ENCODE measurements at places on chromosomes 5 and 9.

GRCh38 chr5:94856257-94856800 lies 237.9 kb downstream of the SLF1 start:
- DNase-seq = no peak

DNA sequence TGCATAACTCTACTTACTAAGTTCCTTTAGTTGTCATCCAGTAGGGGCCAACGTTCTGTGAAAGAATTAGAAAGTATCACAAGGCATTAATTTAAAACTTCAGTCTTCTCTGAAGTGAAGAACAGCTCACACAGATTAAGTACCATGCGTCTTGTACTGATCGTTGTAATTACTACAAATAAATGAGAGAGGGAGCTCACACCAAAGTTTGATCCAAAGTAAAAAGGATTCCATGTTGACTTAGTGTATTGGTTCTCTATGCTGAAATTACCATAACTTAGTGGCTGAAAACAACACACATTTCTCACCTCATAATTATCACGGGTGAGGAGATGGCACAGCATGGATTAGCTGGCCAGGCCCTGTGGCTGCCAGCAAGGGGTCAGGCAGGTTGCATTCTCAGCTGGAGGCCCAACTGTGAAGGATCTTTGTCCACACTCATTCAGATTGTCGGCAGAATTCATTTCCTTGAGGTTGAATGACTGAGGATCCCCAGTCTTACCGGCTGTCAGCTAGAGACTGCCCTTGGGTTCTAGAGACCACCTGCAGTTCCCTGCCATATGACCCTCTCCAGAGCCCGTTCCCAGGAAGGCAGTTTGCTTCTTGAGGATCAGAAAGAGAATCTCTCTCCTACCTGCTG lies 169.1 kb downstream of the YTHDC2 start:
- DNase-seq = no peak

- DNase-seq = no peak
These were observed 9.4 kb downstream of the FIBCD1 start for GRCh38 chr9:130929571-130930038.

- no peak for DNase-seq
These were observed 197.0 kb downstream of the TAF11L14 start for GRCh38 chr5:17831279-17831678.

GRCh38 chr9:95495961-95496360 lies 20.8 kb downstream of the PTCH1 start:
- no peak for DNase-seq

DNA sequence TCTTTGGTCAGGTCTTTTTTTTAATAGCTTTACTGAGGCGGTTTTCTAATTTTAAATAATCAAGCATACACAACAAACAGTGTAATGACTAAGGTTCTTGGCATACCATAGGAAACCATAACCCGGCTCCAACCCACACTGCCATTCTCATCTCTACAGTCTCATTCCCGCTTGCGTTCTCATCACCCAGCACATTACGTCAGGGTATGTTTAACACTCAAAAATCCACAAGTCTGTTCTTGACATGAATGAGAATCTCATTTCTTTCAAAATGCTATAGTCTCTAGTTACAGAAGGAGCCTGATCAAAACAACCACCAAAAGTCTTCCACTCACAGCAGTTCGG lies 505 bp downstream of the C5orf34 start:
- no peak for DNase-seq

DNA sequence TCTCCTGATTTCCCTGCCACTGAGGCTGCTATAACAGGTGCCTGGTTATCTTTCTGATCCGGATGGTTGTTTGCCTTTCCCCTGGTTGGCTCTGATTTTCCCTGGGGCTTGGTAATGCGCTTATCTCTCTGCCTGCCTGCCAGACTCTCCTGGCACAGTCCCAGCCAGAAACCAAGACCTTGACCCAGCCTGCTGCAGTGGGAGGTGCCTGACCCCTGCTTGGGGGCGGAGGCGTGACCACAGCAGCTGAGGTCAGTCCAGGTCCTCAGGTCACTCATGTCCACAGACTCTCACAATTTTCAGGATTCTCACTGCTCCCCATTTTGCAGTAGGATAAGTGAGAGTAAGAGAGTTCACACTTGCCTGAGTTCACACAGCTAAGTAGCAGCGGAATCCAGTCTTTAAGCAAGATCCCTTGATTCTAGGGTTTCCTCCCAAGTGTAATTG lies 24.4 kb upstream of the SYNPO start:
- no peak for DNase-seq

- DNase-seq = no peak
These were observed 48.2 kb downstream of the RPS6 start for GRCh38 chr9:19331877-19332276.

DNA sequence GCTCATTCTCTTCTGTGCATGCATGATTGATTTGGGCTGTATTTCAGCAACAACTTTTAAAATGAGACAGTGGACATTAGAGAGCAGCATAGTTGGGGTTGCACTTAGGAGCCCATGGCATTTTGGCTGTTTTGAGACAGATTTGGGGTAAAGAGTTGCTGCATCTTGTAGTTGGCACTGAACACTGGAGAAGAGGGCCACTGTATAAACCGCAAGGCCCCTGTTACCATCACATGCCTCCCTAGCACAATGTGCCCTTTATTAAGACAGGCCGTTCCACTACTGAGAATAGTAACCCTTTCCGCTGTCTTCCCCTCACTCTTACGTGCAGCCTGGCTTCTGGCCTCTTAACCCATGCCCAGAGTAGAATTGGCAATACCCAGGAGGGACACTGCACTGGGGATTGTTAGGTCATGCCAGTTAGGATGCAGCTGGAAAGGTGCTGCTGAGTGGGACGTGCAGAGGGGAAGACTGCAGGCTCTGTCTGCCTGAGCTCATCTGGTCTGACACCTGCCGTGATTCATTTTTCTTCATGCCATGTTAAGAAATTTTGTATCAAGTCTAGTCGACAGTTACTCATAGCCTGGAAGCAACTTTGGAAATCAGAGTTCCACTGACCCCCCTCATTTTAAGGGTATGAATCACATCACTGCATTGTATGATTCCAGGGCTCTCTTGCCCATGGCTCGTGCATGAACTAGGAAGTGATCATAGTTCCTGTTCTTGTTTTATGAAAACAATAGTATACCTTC lies 146.9 kb upstream of the DMRT1 start:
- DNase-seq = no peak

GRCh38 chr5:129120158-129120581 lies 25.6 kb downstream of the ISOC1 start:
- DNase-seq = no peak

- no peak for DNase-seq
These were observed 7.0 kb upstream of the SYNPO start for GRCh38 chr5:150633429-150633828.

GRCh38 chr9:84002344-84002743 lies 21.7 kb downstream of the RMI1 start:
- no peak for DNase-seq

DNA sequence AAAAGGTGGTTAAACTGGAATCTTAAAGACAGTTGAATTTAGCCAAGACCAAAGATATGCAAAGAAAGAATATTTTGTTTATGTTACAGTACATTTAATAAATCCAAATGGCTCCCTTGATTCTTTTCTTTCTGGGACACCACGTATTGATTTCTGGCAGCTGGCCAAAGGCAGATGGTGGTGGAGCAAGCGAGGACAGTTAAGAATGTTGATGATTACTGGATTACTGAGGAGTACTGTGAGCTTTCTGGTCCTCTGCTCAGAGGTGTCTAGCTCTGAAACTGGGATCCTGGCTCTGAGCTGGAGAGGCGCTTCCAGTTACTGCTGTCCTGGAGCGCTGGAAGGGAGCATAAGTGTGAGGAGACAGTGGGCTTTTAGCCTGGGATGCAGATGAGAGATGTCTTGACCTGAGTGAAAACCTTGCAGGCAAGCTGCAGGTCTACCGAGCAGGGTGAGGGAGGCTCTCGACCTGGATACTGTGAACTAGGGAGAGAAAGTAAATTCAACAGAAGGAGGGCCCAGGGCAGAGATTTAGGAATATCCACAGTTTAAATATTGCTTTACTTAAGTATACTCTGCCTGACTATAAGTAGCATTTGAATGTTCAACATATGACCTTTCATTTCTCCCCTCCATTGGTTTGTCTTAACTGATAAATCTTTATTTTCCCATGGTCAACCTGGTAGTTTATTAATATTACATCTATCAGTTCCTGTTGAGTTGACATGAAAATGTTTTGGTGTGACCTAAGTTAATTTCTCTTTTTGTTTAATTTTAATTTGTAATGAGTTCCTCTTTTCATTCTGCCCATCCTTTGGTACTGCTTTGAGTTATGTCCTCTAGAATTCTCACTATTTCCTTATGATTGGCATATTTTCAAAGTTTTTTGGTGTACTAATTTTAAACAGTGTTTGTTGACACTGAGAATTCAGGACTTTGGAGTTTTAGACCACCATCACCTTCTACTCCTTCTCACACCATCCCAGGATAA lies 3.7 kb downstream of the SYK start:
- DNase-seq = no peak

GRCh38 chr5:96649681-96650540 lies 12.3 kb upstream of the CAST start:
- no peak for DNase-seq

- no peak for DNase-seq
These were observed 384.8 kb downstream of the PRR16 start for GRCh38 chr5:120848883-120849282.

DNA sequence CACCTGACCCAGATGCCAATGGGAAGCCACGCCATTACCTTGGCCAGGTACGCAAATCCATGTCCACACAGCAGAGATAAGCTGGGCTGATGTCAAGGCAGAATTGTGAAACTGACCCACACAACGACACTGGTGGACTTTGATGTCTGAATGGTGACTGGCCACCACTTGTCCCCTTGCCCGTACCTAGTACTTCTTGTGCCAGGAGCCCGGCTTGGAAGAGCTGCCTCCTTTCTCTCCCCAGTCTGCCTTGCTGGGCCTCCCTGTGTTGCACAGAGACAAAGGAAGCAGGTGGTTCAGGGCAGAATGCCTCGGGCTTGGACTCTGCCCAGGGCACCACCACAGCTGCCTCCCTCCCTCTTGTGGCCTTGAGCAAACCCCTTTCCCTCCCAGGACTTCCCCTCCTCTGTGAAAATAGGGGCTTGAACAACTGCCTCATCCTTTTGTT lies 23.3 kb downstream of the PTGES2 start:
- no peak for DNase-seq

DNA sequence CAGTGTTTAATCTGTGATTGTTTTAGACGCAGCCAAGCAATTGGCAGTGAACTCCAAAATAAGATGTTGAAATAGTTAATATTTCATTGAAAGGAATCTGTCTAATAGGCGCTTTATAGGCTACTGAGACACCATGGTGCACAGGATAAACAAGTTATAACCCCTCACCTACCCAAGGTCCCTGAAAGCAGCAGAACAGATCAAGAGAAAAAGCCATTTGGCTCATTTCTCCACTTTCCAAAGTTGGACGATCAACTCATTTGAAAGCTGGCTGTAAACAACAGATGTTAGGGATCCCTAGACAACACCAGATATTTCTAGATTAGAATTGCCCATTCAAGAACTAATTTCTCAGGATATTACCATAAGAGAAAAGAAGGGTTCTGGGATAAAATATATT lies 4.9 kb downstream of the PUM3 start:
- no peak for DNase-seq

DNA sequence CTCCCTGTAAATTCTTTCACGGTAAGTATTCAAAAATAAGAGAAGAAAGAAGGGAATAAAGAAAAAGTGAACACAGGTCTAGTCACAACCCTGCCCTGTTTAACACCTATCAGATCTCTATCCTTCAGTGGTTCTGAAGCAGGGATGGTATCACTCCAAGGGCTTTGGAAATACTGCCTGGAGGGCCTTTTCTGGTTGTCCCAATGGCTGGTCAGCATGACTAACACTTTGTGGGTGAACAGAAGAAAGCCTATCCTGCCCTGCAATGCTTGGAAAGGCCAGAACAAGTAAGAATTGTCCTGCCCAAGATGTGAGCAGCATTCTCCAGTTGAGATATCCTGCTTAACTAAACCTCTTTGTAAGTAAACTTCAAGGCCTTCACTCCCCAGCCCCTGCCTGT lies 124.9 kb downstream of the TMEM167A start:
- no peak for DNase-seq

DNA sequence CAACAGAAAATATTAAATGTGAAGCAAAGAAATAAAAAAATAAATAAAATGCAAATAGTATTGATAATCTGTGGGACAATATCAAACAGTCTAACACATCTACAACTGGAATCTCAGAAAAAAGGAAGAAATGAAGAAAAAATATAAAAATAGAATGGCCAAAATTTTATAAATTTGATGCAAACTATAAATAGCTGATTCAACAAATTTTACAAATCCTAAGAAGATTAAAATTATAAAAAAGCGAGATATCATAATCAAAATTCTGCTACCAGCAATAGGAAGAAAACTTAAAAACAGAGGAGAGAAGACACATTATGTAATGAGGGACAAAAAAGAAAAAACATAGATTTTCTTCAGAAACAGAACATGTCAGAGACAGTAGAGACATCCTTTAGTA lies 129.2 kb upstream of the IRX1 start:
- DNase-seq = no peak

DNA sequence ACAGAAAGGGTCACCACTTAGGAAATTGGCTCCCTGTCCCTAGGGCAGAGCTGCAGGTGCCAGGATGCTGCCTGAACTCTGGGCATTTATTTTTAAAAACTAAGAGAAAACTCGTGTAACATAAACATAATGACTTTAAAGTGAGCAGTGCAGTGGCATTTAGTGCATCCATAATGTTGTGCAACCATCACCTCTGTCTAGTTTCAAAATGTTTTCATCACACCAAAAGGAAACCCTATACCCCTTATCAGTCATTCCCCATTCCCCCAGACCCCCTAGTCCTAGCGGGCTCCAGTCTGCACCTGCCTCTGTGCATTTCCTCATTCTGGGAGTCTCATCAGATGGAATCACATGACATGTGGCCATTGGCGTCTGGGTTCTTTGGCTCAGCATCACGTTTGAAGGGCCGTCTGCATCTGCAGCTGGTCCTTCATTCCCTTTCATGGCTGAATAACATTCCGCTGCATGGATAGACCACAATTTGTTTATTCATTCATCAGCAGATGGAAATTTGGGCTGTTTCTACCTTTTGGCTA lies 55.8 kb downstream of the NSG2 start:
- no peak for DNase-seq

DNA sequence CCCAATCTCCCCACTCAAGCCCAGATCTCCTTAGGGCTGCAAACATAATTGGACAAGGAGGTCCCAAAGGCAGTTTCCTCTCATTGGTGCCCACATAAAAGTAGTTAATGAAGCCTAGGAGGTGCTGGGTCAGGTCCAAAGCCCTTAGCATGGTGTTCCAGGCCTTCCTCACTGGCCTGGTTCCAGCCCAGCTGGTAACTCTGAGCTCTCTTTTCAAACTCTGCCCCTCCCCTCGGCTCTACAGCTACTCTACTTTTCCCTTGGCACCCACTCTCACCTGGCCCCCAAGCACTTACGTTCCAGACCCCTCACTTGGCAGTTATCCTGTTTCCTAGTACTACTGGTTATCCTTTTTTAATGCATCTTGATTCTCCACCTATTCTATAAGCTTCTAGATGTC lies 9.9 kb downstream of the SEPTIN8 start:
- no peak for DNase-seq
